ENCODE measurements at places on chromosomes 13 and 19.

DNA sequence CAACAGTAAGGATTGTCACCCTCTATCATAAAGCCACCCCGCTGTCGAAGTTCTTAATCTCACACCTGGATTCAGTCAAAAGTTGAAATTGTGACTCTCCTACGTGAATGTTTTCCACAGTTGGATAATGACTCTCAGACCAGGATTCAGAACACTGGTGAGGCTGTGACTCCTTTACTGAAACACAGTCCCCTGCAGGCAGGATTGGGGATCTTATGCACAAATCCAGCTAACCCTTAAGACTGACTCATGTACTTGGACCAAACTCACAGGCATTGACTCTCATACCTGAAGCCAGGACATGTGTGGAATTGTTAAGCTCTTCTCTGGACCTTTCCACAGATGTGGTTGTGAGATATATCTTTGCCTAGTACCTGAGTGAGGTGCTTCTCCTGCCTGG, 46.8 kb downstream of the ZNF85 start:
- DNase-seq = no peak

GRCh38 chr13:32824675-32825074, 191.5 kb upstream of the KL start:
- no peak for DNase-seq

- no peak for DNase-seq
These were observed 62.8 kb upstream of the STARD13 start for GRCh38 chr13:33348366-33348765.

GRCh38 chr19:11534538-11534937, 4.1 kb upstream of the CNN1 start:
- DNase-seq = no peak

DNA sequence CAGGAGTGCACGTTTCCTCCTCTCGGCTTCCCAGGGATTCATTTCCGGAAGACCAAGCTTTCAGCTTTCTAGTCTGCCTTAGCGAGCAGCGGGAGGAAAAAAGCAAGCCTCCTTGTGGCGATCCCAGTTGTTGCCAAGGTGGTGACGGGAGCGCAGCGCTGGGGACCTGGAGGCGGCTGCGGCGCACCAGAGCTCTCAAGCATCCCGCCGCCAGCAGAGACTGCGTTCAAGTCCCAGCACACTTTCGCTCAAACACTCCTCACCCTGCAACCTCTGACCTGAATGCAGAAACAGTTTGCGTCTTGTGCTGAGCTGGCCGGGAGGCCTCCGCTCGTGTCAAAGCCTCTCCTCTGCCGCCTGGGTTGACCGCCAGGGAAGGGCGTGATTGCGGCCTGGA, 4.9 kb downstream of the GSX1 start:
- DNase-seq = no peak

DNA sequence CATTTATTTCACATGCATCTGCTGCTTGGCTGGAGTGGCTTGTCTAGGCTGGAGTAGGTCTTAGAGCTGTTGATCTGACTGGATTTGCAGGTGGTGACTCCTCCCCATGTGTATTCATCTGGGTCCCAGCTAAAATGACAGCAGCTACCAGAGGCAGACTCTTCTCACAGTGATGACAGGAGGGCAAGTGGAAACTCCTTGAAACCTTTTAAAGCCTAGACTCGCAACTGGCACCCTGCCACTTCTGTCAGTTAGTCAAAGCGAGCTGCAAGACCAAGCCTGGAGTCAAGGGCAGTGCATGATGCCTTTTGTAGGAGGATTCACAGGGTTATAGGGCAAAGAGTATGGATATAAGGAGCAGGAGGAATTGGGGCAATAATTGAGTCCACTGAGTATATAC, 65.2 kb downstream of the TEX26 start:
- no peak for DNase-seq

DNA sequence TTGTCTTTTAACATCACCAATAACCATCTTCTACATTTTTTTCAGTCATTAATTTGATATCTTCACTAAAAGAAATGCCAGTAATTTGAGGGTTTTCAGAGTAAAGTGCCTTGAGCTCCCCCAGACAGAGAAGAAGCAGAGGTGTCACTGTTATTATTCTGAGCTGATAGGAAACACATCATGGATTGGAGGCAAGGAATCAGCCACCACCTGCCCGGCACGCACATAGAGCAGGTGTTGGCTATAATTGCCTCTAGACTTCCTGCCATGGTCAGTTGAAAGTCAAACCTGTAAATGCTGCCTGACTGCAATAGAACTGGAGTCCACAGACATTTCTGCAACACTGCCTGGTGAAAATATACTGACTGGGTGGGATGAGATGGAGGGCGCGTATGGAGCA, 776.6 kb downstream of the UQCRFS1 start:
- DNase-seq = no peak

GRCh38 chr13:87131611-87132010, 539.6 kb upstream of the SLITRK5 start:
- DNase-seq = no peak
